ENCODE measurements at places on chromosomes 16 and 17.

GRCh38 chr16:1214719-1215118 is 10.3 kb downstream of the TPSG1 start:
- DNase-seq = no peak

DNA sequence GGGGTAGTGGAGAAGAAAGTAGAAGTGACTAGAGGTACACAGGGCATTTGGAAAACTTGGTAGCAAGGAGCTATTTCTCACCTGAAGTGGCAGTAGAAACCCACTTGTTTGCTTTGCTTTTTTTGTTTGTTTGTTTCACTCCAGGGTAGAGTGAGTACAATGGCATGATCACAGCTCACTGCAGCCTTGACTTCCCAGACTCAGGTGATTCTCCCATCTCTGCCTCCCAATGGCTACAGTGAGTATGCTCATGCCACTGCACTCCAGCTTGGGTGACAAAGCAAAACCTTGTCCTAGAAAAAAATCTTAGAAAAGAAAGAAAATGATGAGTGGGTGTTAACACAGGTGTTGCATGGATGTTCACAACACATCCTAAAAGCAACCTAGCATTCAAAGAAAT is 40.4 kb downstream of the SCNN1G start:
- no peak for DNase-seq

DNA sequence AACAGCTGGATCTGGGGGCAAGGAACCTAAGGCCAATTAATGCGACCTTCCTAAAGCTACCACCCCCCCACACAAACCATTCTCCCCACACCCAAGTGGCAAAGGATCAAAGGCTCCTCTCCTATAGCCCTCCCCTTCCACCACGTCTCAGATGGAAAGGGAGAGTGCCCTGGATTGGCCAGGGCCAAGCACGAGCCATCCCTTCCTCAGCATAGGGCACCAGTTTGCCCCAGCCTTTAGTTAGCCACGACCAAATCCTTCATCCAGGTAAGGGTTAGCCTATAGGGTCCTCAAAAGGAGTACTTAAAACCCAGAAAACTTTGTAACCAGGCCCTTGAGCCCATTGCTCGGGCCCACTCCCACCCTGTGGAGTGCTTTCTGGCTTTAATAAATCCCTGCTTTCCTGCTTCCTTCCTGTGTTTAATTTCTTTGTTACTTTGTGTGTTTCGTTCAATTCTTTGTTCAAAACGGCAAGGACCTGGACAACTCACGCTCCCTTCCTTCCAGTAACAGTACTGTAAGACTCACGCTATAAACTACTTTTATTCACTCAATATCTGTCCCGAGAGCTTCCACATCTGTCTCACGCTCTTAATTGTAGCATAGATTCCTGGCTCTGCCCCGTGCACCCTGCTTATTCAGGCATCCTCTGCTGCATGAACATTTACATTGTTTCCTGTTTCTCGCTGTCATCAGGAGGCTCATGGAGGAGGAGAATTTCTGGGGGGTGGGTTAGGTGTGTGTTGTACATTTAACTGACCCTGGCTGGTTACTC is 62.3 kb downstream of the TNFRSF13B start:
- no peak for DNase-seq

DNA sequence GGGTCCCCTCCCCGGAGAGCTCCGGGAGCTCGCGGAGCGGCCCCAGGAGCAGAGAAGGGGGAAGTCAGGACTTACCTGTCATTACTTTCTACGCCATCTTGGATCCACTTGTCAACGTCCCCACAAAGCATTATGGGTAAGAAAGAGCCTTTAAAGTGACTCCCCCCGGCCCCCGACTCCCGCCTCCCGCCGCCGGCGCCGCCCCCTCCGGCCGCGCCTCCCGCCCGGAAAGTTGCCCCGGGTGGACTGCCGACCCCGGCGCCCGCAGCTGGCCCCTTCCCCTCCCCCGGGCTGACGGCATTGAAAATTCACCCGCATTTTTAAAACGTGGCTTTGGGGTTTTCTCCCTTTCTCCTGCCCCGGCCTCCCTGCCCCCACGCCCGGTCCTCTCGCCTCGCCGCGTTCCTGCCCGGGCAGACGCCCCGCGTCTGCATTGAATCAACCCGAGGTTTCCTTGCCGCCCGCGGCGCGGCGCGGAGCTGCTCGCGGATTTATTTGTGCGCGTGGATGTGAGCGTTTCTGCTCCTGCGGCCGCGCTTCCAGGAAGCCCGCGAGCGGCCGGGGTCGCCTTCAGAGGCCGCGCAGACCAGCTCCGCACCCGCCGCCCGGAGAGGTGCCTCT is at the start of gene HELZ:
Gene HELZ (minus strand): TSS at position 124 of the 621 bp plus-strand sequence. CDS start 26,392 bp downstream, outside the sequence.
- DNase-seq = peak; percentile 71

GRCh38 chr16:20995711-20996110 is 95.1 kb downstream of the LYRM1 start:
- DNase-seq = no peak

DNA sequence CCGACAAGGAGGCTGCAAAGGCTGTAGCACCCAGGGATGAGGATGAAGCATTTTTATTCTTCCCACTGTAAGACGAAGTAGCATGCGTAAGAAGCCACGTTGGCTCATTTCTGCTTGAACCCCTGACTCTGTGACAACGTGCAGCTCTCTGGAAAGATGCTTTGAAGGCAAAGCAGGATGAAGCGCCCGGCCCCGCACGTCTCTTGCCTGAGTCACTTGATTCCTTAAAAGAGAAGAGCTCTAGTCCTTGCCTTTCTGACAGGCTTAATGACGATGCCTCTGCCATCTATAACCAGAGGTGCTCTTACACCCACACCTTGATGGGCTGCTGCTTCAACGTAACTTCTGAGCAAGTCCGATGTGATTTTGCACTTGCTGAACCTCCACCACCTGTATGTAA is 76.7 kb upstream of the MED9 start:
- DNase-seq = no peak

DNA sequence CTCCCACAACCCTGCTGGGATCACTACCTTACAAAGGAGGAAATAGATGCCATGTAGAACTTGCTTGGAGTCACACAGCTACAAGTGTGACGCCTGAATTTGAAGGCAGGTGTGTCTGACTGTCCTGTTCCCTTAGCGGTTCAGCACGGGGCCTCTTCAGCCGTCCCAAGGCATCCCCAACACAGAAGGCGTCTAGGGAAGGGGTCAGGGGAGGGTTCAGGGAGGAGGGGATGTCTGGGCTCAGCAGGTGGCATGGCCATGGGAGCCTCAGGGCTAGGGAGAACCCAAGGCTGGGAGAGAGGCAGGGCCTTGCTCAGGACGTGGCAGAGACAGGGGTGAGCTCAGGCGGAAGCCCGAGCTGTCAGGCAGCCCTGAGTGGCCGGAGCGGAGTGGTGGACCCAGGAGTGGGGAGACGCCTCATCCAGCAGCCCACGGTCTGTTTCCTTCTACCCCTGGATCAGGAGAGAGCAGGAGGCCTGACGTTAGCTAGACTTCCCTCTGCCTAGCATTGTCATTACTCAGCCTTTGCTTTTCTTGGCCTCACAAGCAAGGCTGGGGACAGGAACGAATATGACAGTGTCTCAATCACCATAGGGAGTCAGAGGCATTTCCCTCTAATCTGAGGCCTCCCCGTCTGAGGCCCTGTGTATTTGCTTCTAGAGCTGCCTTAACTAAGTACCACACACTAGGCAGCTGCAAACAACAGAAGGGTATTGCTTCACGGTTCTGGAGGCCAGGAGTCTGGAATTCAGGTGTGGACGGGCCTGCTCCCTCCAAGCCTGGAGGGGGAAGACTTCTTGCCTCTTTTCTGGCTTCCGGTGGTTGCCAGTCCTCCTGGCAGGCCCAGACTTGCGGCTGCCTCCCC is 31.3 kb upstream of the ANKRD40CL start:
- no peak for DNase-seq

GRCh38 chr17:13572581-13572980 is 29.1 kb downstream of the HS3ST3A1 start:
- no peak for DNase-seq

- no peak for DNase-seq
Observed at GRCh38 chr16:49928176-49929041, 72.5 kb upstream of the ZNF423 start.

DNA sequence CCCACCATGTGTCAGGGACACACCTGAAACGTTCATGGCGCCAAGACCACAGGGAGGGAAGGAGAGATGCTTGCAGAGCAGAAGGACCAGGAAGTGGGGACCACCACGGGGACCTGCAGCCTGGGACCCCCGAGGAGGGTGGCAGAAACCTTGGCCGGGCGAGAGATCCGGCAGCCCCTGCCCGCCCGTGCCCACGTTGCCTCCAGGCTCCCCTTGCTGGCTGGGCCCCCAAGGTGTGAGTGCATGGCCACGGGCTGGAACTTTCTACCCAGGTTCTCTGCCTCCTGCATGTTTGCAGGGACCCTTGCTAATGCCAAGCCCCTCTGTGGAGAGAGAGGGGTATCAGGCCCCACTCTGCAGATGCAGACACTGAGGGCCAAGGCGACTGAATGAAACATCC is 50.4 kb downstream of the USP22 start:
- DNase-seq = no peak

- DNase-seq = no peak
Observed at GRCh38 chr16:84618581-84619460, 943 bp upstream of the COTL1 start.

DNA sequence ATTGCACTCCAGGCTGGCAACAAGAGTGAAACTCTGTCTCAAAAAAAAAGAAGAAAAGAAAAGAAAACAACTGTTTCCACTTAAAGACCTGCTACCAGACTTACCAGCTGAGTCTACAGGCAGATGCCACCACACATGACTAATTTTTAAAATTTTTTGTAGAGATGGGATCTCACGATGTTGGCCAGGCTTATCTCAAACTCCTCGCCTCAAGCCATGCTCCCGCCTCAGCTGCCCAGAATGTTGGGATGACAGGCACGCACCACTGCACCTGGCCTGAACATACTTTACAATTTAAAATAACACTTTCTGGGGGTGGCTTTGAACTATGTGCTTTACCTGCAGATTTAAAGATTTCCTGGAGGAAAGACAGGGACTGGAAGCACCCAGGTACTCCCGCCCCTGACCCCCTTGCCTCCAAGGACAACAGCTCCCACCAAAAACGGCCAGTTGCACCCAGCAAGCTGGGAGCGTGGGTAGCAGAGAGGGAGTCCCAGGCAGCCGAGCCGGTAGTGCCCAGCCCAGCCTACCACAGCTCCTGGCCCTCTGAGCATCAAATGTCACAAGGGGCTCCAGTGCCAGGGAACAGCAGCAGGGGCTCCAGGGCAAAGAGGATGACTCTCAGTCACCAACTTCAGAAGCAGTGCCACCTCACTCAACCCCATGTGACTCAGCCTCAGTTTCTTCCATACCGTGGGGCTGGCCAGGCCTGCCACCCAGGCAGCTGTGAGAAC is 262.9 kb downstream of the PARN start:
- DNase-seq = no peak

GRCh38 chr16:1990351-1991134 is 773 bp downstream of the SYNGR3 start:
- peak; percentile 68 for DNase-seq

DNA sequence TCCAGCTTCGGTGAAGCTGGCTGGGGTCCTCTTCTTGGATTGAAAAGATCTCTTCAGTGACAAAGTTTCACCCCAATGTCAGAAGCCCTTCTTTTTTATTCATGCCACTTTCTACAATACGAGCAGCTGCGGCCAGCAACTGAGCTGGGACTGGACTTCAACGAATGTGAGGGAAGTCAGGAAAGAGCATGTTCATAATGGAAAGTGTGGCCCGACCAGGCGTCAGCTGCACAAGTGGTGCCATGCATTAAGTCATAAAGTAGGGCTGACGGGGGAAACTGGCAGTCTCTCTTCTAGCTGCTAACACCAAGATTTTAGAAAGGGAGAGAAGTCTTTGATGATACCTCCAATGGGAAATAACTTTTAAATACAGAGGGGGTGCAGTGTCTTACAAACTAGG is 192.6 kb downstream of the PARN start:
- no peak for DNase-seq

DNA sequence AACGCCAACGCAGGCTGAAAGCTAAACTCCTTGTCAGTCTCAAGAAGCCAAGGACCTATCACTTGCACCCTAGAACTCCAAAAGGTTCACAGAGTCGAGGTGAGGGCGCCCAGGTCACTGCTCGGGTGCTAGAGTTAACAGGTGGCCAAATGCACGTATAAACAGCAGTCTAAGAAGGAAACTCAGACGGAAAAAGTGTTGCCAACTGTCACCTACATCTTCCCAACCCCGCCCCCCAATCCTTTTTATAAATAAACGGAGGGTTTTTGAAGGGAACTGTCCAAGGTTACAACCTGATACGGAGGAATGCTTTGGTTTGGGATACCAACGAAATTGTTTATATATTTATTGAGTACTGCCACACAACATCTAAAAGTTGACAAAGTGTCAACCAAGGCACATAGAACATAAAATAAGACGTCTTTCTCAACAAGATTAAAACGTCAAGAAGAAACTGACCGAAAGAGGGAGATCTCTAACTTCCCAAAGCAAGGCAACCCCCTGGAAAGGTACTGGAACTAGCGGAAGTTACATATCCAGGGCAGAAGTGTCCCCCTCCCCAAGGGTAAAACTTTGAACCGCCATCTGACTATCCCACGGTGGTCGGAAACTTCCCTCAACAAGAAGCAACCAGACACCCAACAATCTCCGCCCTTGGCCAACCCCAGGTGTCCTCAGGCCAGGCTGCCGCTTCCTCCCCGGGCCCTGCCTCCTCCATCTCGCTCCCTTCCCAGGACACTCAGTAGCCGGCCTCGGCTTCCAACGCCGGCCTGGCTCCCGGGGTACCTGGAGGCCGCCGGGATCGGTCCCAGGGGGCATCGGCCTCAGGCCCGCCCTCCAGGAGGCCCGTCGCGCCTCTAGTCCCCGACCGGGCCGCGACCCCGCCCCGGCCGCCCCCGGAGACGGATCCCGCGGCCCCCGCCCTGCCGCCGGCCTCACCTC is 982 bp downstream of the SPAG9 start:
- DNase-seq = peak; percentile 25

GRCh38 chr16:69600202-69600601 is 34.4 kb downstream of the NFAT5 start:
- no peak for DNase-seq

GRCh38 chr16:77945126-77945525 is 77.2 kb upstream of the CLEC3A start:
- DNase-seq = no peak

DNA sequence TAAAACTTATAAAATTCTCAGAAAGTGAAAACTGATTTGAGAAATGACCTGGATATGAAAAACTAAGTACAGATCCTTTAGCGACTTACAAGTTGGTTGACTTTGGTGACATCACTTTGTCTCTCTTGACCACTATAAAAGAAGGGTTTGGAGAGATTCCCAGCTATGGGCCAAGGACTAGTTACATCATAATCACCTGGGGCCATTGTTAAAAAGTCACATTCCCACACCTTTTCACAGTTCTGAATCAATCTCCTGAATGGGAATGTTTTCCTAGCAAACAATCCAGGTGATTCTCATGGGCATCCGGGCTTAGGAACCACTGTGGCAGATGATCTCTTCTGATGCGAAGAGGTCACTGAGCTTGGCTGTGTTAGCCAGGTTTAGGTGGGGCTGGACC is 620 bp upstream of the VWA3A start:
- DNase-seq = no peak
